Substantia nigra (tissue), 51 donors: ENCODE measurements at places on chromosomes 1 and 21.

DNA sequence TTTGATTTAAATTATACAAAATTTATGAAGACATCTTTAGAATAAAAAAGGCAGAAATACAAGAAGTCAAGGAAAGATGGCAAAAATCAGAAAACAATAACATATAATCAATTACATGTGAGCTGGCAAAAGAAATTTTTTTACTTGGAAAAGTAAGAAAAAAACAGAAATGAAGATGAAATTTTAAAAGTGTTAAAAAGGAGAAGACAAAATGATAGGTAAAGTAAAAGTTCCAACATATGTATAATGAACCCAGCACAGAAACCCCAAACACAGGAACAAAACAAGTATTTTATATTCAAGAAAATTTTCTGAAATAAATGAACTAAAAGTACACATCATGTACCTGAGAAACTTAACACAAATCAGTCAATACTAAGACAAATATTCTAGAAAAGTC lies 63.4 kb downstream of the USP1 start:
- no peak for DNase-seq

- DNase-seq: no peak
These were observed 42.1 kb upstream of the ZNF496 start for GRCh38 chr1:247373721-247374141.

- no peak for DNase-seq
These were observed 31.9 kb downstream of the MAP3K21 start for GRCh38 chr1:233359431-233359830.

DNA sequence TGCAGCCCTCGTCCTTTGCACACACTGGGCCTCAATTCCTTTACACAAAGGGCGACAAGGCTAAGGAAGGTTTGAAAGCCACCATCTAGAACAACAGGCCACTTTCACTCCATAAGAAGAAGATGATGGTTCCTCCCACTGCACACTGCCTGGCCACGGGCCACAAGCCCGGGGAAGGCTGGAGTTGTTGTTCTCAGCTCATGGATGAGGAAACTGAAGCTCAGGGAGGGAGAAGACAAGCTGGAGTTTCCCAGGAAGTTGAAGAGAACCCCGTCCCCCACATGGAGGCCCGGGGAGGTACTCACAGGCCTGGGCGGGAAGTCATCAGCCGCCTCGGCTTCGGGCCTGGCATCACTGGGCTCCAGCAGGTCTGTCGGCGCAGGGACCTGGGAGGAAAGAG lies 24.6 kb upstream of the DDOST start:
- DNase-seq: no peak

DNA sequence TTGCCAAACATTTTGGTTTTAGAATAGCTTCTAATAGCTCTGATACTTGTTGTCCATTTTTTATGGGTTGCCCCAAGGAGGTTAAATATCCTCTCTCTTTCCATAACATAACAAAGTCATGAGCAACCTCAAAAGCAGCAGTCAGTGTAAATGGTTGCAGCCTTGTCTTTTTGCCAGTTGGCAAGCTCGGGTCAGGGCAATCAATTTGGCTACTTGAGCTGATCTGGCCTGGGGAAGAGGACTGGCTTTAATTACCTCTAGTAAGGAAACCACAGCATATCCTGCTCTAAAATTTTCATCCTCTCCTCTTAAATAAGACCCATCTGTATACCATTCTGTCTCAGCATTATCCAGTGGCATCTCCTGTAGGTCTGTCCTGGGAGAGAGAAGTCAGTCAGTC lies 21.2 kb upstream of the FMO4 start:
- DNase-seq: no peak

- DNase-seq: no peak
These were observed 52.3 kb upstream of the POU2F1 start for GRCh38 chr1:167168424-167168823.

GRCh38 chr1:163063143-163063542 lies 6.0 kb upstream of the RGS4 start:
- DNase-seq: no peak

DNA sequence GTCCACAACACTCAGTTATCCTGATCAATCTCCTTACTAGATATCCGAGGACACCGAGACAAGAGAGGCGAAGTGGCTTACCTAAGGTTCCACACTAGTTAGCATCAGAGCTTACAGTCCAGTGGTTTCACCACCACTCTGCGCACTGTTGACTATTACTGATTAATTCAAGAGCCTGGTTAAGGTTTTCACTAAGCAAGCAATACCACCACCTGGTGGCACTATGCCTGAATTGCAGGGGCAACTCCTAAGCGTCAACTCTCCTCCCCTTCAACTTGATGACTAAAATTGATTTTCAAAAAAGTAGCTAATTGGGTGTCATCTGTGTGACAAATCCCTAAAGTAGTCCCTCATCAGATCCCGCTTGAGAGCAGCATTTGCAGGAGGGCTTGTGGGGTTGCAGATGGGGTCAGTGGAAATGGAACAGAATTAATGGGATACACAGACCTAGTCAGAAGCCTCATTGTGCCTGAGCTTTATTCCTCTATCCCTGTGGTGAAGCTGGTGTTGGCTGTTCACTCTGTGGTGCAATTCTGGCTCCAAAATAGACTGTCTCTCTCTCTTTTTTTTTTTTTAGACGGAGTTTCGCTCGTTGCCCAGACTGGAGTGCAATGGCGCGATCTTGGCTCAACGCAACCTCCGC lies 9.1 kb downstream of the TTC22 start:
- DNase-seq: no peak

DNA sequence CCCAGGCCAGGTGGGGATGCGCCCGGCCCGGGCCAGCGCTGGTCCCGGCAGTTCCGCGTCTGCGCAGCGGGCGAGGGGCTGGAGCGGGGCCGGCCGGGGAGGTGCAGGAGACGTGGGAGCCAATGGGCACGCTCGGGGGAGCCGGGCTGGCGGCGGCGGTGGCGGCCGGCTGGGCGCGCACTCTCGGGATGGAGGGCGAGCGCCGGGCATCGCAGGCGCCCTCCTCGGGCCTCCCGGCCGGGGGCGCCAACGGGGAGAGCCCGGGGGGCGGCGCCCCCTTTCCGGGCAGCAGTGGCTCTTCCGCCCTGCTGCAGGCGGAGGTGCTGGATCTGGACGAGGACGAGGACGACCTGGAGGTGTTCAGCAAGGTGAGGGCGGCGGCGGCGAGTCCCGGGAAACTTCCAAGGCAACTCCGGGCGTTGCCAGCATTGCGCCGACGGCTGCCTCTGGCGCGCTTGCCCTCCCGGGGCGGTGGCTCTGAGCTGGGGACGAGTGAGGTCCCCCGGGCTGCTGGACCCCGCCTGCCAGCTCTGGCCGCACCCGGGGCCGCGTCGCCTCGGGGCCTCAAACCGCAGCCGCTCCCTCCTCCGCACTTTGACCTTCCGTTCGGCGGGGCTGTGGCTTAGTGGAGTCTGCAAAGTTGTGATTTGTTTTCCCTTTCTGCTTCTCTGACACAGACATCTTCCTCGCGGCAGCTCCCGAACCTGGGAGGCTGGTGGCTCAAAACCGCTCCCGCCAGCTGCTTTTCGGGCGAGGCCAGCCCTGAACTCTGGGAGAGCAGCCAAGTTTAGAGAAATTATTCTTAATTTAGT lies at the start of gene SNX7:
TSS of gene SNX7 (plus strand) at position 178 of the 812 bp plus-strand sequence. CDS start at position 189, 11 bp downstream.
- DNase-seq: peak; percentile 76

DNA sequence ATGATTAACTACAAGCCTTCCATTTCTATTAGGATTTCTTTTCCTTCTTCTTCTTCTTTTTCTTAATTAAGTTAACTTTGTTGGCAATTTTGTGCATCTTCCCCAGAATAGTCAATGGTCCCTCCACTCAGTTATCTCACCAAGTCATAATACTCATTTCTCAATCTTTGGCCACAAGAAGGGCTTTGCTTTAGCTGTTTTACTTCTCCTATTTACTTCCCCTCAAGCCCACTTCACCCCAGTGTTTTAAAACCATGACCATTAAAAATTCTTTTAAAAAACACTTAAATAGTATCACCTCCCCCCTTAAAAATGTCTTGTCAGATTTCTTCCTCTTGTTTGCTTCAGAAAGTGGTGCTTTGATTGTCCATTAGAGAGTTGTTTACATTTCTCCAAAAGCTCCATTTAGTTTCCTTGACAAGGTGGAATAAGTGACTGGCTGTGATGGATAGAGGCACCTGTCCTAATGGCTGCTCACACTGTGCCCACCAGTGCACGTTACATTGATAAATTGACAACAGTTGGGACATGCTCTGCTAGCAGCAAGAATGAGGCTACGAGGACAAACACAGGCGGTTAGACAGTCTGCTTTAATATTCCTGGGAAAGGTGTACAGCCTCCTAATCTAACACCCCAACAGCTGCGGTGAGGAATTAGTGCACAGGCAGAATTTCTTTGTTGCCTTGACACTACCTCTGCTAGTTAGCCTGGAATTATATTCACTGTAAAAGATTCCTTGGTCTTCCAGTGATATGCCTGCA lies 354.7 kb downstream of the LMO4 start:
- DNase-seq: no peak

- no peak for DNase-seq
These were observed 106.7 kb downstream of the HIVEP3 start for GRCh38 chr1:41812051-41812450.

DNA sequence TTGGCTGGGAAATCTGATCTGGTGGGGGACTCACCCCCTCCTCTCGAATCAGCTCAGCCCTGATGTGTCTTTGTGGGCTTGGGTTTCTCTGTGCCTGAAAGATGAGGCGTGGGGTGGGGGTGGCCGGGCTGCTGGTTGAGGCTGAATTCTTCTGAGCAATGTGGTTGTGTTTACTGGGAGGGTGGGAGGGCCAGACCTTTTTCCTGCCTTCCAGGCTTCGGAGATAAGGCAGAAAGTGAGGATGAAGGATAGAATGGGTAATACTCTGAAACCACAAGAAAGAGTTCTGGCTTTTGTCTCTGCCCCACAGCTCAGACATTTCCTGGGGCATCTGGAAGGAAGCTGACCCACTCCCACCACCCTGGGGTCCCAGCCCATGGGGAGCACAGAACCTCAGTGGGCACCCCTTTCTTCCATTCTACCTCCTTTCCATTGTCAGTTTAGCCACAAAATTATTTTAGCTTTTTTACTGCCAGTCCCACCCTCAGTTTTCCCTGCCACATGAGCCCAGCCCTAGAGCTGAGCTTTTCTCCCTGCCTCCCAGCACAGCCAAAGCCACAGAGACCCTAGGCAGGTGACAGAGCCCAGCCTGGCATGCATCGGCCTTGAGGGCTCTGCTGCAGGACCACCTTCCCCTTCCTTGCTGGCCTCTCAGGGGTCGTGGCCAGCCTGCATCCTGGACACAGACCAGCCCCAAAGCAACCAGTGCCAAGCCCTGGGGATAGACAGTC lies 11.2 kb downstream of the ALX3 start:
- no peak for DNase-seq

- DNase-seq: no peak
These were observed 20.8 kb upstream of the MACF1 start for GRCh38 chr1:39183503-39184353.

DNA sequence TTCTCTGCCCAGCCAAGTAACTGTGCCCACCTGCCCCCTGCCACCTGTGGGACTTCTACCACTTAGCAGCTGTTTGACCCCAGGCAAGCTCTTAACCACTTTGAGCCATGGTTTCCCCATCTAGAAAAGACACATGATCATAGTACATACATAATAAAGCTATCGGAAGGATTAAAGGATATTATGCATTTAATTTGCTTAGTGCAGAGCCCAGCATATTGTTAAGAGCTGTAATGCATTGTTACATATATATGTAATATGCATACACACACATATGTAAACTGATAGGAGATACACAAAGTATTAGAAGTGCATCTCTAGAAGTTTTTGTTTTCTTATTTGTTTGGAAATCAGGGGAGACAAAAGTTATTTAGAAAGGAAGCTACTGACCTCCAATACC lies 83.5 kb upstream of the ZBTB40 start:
- DNase-seq: no peak

- DNase-seq: no peak
These were observed 20.3 kb downstream of the ENO1 start for GRCh38 chr1:8858112-8858668.

DNA sequence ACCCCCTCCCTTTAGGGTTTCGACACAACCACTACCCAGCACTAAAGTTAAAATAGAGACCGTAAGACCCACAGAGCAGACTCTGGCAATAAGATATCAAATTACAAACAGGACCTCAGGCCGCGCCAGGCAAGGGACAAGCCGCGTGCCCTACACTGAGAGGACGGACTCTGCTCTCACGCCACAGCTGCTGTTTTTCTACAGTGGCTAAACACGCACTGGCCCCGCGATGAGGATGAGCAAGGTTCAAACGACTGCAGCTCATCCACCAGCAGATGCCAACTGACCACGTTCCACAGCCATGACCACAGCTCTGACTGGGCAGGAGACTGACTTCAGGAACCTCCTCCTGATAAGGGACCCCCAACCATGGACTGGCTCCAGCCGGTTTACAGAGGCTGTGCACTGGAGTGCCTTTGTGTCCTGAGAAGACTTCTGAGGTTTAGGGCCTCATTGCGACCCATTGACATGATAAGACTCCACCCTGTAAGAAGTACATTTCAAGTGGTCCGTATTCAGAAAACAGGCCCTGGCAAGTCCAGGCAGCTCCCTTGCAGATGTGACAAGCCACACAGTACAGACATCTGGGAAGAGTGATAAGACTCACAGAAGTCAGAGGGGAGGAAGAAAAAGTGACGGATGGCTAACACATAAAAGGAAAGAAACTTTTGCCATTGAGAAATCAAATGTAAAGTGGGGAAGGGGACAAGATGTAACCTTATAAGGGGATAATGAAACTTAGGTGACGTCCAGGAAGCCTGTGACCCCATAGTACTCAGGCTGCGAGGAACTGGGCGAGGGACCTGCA lies 1.5 kb upstream of the KRTAP10-6 start:
- DNase-seq: no peak

DNA sequence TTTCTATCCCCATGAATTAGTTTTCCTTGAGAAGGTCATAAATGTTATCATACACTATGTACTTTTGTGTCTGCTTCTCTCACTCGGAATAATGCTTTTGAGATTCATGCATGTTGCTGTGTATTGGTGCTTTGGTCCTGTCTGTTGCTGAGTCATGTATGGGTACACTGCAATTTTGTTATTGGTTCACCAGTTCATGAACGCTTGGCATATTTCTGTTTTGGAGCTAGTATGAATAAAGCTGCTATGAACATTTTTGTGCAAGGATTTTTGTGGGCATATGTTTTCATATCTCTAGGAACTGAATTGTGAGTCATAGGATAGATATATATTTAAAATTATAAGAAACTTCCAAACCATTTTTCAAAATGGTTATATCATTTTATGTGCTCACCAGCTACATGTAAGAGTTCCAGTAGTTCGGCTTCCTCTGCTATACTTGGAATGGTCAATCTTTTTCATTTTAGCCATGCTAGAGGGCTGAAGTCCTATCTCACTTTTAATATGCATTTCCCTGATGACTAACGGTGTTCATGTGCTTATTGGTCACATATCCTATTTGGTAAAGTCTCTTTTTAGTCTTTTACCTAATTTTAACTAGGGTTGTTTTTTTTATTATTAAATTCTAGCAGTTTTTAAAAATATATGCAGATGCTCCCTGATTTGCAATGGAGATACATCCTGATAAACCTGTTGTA lies 38.2 kb downstream of the ETS2 start:
- DNase-seq: no peak

DNA sequence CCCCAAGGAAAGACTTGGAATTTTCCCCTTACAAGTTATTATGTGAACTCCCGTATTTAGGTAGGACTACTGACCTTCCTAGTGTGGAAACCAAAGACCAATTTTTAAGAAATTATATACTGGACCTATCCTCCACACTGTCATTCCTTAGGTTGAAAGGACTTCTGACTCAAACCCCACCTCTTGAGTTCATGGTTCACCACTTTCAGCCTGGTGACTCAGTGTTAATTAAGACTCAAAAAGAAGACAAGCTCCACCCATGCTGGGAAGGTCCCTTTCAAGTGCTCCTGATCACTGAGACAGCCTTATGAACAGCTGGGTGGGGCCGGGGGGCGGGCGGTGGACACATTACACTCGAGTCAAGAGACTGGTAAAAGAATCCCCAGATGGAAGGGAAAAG lies 113.2 kb downstream of the LRRC53 start:
- DNase-seq: no peak

- no peak for DNase-seq
These were observed at the start of gene FAM3B for GRCh38 chr21:41316200-41317062. Gene FAM3B, plus strand, starts transcription at chr21:41316801. Its CDS starts 79 bp downstream, at chr21:41316880.
